Uterus (tissue), 4 donors: ENCODE measurements at places on chromosomes 16 and 17.
A peak's percentile ranks its signal among the peaks of the same experiment; 100 is the strongest.

DNA sequence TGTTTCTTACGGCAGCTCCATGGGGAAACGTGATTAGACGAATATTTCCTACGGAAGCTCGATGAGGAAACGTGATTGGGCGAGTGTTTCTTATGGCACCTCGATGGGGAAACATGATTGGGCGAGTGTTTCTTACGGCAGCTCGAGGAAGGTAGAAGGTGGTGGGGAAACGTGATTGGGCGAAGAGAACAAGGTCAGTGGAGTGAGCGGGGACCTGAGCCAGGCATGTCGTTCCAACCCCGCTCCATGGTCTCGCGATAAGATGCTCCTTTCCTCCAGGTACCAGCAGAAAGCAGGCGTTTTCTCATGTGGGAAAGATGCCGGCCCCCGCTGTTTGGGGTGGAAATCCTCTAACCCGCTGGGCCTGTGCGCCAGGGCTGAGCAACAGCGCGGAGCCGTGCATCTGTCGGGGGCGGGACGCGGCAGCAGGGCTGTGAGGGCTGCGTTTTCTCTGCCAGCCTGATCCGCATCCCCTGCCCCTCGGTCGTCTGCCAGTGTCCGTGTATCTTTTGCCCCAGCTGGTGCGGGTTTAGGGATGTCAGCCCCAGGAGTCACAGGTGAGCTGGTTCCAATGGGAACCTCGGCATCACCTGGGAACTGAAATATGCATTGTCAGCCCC lies 25.6 kb upstream of the DOC2B start:
- no peak for DNase-seq

DNA sequence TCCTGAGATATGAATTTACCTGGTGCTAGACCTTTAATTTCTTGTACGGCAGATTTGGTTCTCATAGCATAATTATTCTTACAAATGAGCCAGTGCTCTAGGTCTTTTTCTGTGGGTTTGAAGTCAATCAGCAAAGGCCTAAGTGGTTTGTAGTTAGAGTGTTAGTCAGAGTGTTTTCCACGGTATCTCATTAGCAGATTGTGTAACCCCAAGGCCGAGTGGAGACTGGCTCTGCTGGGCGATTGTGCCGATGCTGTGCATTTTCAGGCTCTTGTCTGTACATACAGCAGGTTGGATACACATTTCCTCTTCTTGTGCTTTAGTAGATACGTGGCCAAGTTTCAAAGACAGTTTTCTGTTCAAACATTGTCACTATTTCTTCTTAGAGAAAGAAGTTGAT lies 78.6 kb upstream of the CA10 start:
- no peak for DNase-seq

DNA sequence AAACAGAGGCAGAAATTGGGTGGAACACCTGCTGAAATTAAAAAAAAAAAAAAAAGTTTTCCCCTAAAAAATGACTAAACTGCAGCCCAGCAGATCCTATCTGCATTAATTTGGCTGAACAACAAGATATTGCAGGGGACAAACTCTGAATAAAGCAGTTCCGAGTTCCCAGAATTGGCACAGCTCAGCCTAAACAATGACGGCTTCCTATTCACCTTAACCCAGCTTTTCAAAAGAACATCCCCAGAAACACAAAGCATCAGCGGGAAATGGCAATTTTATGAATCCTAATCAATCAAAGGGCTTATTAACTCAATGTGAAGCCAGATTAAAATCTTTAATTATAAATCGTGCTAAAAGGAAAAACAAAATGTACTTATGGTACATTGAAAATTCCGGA lies 497.8 kb upstream of the ZFHX3 start:
- DNase-seq = no peak

- no peak for DNase-seq
Observed at GRCh38 chr17:72498364-72499210, 377.8 kb downstream of the SOX9 start.

DNA sequence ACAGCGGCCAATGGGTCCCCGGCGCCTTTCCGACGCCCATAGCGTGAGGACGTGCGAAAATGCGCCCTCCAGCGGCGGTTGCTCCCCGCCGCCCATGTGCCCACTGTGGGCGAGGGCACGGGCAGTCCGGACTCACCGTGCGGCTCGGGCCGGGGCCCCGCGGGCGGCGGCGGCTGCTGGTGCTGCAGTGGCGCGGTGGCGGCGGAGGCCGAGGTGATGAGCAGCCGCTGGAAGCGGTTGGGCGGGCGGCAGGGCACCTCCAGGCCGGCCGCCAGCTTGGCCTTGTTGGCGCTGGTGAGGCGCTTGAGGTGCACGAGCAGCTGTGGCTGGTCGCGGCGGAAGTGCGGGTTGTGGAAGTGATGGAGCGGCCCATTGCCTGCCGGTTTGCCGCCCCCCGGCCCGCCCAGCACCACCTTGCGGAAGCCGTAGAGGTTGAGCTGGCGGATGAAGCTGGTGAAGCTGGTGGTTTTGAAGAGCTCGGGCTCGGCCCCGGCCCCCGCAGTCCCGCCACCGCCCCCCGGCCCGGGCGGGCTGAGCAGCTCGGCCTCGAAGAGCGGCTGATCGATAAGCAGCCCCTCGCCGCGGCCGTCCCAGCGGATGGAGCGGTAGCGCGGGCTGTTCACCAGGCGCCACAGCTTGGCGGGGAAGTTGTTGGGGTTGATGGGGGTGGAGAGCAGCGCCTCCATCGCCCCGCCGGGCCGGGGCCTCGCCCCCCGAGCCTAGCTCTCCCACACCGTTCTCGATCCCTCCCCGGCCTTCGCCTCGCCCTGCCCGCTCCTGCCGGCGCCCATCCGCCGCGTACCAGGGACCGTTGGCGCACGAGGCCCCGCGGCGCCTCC lies at the start of gene HSF5:
TSS of gene HSF5 (minus strand) at position 820 of the 839 bp plus-strand sequence. CDS start at position 686, 134 bp downstream.
- DNase-seq = no peak

GRCh38 chr17:70021726-70022125 lies 53.3 kb upstream of the KCNJ16 start:
- DNase-seq = no peak

DNA sequence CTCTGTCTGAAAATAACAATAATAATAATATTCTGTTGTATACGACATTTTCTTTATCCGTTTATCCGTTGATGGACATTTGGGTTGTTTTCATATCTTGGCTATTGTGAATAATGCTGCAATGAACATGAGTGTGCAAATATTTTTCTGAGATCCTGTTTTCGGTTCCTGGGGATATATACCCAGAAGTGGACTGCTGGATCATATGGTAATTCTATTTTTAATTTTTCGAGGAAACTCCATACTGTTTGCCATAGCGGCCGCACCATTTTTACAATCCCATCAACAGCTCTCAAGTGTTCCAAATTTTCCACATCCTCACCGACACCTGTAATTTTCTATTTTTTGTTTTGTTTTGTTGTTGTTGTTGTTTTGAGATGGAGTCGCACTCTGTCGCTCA lies 5.3 kb upstream of the PRSS41 start:
- no peak for DNase-seq

- no peak for DNase-seq
Observed at GRCh38 chr16:73052576-73052975, 4.6 kb upstream of the ZFHX3 start.

GRCh38 chr16:30525844-30526136 lies 576 bp downstream of the ZNF768 start:
- DNase-seq = no peak

DNA sequence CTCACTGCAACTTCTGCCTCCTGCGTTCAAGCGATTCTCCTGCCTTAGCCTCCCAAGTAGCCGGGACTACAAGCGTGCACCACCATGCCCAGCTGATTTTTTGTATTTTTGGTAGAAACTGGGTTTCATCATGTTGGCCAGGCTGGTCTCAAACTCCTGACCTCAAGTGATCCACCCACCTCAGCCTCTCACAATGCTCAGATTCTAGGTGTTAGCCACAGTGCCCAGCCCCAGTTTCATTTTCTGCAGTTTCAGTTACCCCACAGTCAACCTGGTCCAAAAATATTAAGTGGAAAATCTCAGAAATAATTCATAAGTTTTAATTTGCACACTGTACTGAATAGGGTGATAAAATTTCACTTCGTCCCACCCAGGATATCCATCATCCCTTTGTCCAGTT lies 28.7 kb downstream of the KNOP1 start:
- DNase-seq = no peak

GRCh38 chr17:41492771-41493170 lies 3.1 kb upstream of the KRT36 start:
- peak; percentile 46 for DNase-seq

DNA sequence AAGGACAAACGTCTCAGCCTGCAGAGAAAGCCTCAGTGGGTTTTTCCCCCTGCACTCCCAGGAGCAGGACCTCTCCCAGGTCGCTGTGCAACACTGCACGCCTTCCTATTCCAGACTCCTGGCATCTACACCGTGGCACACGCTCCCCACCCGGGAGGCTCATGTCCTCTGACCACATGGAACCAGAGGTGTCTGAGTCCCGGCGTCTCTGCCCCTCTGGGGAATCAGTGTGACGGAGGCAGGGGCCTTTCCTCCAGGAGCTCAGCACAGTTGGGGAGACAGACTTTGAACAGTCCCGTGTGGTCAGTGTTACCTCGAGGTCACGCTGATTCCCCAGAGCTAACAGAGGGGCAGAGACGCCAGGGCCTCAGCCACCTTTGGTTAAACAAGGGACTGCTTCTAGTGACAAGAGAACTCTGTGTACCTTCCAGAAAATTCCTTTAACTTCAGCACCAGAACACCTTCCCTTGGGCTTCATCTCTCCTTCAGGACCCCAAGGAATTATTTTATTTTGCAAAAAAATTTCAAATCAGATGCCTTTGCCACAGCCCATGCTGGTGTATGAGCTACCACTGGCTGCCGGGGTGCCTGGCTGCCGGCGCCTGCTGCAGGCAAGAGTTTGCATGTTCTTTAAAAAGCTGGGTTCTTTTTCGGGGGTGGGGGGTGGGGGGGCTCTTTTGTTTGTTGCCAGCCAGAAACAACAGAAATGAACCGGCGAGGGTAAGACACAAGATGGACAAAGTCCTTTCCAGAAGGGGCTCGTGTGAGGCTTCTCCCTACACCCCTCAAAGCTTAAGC lies 6.6 kb downstream of the CANT1 start:
- DNase-seq = peak; percentile 8

- DNase-seq = no peak
Observed at GRCh38 chr17:67492824-67493517, 115.9 kb downstream of the PITPNC1 start.

DNA sequence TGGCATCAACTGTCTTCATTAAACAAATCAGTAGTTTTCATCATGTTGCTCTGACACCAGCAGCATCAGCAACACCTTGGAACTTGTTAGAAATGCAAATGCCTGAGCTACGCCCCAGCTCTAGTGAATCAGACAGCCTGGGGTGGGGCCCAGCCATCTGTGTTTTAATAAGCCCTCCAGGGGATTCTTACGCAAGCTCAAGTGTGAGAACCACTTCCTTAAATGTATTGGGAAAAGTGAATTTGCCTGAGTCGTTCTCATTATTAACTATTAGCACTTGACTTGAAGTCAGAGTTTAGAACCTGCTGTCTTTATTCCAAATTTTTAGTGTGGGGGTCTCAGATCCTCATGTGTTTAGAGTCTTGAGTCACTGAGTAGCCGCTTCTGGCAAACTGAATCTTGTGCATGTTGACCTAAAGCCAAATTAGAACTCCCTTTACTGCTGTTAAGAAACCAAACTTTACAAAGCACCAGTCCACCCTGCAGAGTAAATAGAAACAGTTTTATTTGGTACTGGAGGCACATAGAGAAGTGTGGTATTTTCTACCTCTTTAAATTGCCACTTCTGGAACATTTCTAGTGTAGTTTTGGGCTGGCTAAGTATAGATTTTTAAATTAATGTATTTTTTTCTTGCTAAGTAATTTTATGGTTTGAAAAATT lies 137.4 kb upstream of the COX10 start:
- DNase-seq = peak; percentile 83

- DNase-seq = no peak
Observed at GRCh38 chr16:79618692-79619050, 18.1 kb upstream of the MAF start.

DNA sequence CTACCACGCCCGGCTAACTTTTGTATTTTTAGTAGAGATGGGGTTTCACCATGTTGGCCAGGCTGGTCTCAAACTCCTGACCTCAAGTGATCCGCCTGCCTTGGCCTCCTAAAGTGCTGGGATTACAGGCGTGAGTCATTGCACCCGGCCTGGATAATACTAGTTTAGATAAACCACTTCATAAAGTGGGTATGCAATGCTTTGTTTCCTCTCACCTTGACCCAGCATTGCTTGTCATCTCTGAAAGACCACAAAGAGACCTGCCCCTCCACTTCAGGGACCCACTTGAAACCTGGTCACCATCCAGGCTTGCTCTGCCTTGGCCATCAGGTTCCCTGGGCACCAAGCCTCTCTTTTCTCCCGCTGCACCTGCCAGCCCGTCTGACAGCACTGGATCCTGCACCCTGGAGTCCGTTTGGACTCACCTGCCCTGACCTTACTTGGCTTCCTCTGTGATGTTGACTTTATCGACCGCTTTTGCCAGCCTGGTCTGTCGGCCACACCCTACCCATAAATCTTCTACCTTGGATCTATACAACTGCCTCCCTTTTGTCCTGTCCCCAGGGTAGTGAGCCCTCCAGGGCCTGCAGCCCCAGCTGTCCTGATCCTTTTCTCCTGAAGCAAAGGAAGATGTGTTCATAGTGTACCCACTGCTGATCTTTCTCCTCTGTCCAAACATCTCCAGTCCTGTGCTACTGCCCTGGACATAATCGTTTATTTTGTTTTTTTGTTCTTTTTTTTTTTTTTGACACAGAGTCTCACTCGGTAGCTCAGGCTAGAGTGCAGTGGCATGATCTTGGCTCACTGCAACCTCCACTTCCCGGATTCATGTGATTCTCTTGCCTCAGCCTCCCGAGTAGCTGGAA lies 12.7 kb upstream of the ZG16 start:
- DNase-seq = no peak

DNA sequence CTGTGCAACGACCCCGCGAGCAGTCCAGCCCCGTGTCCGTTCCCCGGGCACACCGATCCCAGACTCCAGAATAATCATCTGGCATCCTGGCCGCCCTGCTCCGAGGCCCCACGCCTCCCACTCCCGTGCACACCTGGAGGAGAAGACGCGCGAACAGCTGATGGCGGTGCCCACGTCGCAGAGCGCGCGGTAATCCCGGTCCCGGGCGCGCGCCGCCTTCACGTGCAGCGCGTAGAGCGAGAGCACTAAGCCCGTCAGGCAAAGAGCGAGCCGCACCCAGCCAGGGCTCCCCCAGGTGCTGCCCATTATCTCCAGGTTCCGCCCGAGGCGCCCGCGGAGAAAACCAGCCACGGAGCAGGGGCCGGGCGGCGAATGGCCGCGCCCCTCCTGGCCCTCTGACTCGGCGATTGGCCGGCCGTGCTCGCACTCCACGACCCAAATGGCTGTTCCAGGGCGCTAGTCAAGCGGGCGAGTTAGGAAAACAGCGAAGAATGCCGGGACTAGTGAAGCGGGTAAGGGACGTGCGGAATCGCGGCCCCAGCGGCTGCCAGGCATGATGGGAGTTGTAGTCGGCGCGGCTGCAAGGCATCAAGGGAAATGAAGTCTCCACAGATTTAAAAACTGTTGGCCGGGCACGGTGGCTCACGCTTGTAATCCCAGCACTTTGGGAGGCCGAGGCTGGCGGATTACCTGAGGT lies at the start of gene VKORC1:
TSS of gene VKORC1 (minus strand) at position 374 of the 697 bp plus-strand sequence. CDS start at position 306, 68 bp downstream.
- peak; percentile 95 for DNase-seq

- DNase-seq = no peak
Observed at GRCh38 chr16:27681681-27682080, 131.7 kb downstream of the KATNIP start.

- no peak for DNase-seq
Observed at GRCh38 chr16:49844359-49844758, 11.6 kb downstream of the ZNF423 start.
